Activated naive CD8-positive, alpha-beta T cell treated with anti-CD3 and anti-CD28 coated beads, Interleukin-2, amount 10 ng/mL, durations not matched to agents 7 days and 5 days (primary cell): ENCODE measurements at places on chromosomes 2 and 18.

DNA sequence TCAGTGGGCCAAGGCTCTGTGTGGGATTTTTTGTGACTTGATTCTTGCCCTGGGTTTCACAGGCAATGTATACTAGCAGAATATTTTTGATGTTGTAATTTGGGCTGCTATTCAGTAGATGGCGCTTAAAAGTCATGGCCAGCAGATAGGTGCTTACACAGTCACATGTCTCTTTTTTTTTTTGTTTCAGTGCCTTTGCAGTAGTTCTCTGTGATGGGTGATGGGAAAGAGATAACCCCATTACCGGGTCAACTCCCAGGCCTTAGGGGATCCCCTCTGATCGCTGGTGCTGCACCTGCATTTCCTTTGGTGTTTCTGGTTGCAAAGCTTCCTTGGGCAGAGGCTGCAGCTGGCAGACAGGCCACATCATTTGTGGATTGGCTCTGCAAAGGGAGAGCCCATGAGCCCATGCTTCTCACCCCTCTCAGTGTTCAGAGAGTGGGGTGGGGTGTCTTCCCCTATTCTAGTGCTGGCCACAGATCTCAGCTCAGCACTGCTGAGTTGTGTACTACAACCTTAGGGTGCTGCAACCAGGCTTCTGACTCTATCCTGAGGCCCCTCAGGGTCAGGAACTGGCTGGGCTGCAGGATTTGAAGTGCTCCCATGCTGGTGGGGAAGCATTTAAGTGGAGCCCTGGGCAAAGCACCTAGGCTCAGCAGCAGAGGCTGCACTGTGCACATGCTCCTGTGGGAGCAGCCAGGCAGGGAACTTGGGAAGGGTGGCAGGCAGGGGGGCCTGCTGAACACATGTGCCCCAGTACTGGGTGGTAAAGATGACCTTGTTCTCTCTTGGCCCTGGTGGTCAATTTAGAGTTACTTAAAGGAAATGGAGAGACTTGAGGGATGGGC, 219.8 kb upstream of the SPHKAP start:
- DNase-seq: no peak

- no peak for DNase-seq
Measured at GRCh38 chr2:201444746-201445465, 6.4 kb downstream of the TRAK2 start.

DNA sequence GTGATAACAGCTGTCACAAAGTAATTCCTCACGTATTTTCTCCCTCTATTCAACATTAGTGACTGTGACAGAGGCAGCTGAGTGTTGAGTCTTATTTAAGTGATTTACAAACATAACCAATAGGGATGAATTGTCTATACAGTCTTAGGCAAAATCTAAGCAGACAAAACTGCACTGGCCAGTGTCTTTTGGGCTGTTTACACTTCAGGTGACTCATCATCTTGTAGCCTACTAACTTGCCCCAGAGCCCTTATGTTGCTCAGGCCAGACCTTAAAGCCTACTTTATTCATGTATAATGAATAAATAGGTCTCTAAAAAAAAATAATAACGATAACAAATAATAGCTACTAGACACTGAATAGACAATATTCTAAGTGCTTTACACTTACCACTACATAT, 17.2 kb downstream of the THOC1 start:
- DNase-seq: no peak

DNA sequence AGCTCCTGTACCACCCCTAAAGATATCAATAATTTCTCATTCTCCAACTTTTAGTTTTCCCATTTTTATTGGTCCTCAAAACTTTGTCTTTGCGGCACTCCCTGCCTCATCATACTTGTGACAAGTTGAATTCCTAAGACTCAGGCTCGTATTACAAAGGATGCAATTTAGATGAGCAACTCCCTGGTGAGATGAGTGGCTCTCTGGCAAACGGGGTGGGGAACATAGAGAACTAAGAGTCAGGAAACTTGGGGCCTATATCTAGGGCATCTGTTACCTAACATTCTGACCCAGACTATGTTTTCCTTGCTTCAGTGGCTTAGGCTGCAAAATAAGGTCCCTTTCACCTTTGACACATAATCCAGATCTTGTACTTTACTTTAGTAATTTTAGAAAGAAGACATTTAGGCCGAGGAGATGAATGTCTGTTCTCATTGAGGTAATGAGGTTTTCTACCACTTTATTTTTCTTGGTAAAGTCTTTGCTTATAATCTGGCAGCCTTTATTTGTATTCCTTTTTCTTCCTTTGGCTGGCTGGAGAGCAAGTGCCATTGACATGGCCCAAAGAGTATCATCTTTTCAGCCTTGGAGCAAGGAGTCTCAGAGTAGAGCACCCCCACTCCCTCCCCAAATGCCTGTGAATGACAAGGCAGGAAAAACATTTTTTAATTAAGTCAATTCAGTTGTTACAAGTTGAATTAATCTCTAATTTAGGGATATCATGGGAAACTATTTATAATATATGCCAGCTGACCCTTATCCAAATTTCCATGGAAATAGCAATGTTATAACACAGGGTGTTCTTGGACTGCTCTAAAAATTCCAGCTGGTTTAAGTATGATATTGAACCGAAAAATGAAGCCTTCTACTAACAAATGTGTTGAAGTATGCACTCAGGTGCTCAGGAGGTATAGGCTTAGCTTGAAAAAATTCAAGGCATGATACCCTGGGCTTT, 15.2 kb downstream of the TSPYL6 start:
- no peak for DNase-seq
